Stimulated activated effector memory CD8-positive, alpha-beta T cell treated with anti-CD3 and anti-CD28 coated beads, Interleukin-12 subunit alpha, Interleukin-12 subunit beta, amount 100 ng/mL, for 72 hours (primary cell): ENCODE measurements at places on chromosomes 7 and 10.

DNA sequence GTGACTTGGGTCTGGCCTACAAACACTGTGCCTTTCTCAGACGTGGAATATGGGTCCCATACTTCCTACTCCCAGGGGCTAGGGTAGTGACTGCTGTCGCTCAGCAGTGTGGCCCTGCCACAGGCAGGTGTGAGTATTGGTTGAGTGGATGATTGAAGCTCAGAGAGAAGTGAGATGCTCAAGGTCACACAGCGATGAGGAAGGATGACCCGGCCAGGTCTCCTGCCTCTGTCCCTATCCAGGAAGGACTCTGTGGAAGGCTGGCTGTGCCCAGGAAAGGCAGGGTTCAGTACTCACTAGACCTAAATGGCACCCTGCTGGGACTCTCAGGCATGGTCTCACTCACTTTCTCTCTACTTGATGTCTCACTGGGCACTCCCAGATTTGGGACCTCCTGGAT, 2.8 kb downstream of the PRF1 start:
- DNase-seq = peak; percentile 48

GRCh38 chr10:100433253-100434240, 29.3 kb upstream of the WNT8B start:
- peak; percentile 96 for DNase-seq

DNA sequence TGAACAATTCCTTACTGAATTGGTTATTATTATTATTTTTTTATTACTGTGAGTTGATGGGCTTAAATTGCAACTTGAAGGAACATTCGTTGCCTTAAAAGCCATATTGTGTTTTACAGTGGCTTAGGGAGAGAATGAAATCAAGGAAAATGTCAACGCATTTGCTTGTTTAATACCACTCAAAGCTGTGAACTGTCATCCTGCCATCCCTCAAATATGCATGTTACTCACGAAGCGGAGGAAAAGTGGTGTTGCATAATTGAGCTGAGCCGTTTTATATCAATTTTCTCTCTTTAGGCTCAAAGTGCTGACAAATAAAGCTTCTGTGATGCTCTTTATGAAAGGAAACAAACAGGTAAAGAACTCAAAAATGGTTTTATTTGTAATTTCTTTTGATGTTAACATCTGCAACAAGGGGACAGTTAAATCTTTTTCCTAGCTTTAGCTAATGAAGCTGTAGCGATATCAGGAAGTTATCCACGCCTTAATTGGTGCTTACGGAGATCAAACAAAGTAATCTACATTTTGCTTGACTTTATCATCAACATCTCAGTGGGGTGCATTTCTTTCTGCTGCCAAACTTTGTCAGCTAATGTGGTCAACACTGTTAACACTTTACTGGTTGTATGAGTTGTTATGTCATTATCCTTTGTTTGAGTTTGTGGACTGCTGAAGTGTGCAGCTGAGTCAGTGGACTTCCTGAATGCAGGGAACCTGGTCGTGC, 33.1 kb downstream of the GLRX3 start:
- no peak for DNase-seq

GRCh38 chr10:130757821-130758489, 553.6 kb downstream of the TCERG1L start:
- DNase-seq = no peak

- DNase-seq = no peak
These were observed 271.3 kb downstream of the FGFR2 start for GRCh38 chr10:121326905-121327304.

DNA sequence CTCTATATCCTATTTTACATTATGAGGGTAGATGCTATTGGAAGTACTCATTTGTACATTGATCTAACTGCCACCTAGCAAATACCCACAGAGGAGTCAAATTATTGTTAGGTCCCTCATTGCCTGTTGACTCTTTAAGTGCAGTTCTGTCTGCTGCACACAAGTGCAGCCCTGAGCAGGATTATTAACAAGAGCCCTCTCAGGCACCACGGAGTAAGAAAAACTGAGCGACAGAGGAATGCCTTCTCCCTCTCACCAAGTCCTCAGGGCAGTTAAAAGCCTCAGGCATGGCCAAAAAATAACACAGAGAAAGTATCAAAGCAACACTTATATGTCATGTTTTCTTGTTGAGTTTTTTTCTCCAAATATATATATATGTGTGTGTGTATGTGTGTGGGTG, 340.0 kb upstream of the NRG3 start:
- DNase-seq = no peak

DNA sequence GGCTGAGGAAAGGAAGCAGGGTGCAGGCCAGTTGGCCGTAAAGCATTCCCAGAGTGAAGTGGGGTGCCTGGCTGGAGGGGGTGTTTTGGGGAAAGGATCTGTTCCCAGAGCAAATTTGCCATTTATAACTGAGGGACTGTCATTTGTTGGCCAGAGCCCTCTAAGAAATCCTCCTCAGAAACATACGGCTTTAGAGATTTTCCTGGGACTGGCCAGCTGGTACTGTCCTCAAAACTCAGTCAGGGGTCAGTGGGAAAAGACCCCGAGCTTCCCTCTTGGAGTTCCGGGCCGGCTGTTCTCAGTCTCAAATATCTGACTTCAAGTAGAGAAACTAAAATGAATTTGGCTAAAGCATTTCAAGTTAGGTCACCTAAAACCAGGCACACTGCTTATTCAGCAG, 55.9 kb downstream of the ETV1 start:
- DNase-seq = no peak

- DNase-seq = no peak
These were observed 988.6 kb downstream of the SORCS1 start for GRCh38 chr10:106175760-106176377.

GRCh38 chr10:125127110-125127509, 33.3 kb downstream of the CTBP2 start:
- DNase-seq = no peak

- no peak for DNase-seq
These were observed 139.1 kb upstream of the NPS start for GRCh38 chr10:127410030-127410429.

DNA sequence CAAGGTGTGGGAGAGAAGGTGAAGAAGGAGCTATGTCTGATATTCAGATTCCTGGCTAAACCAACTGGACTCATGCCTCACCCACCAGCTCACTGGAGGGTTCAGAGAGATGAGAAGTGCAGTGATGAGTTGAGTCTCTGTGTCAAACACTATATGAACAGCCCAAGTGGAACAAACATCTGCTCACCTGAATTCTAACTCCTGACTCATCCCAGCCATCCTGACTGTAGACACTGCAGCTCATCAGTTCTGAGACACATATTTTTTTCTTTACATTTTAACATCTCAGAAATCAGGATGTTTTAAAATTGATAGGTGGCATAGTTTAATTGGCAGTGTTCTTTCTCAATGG, 27.3 kb downstream of the GSDME start:
- no peak for DNase-seq

DNA sequence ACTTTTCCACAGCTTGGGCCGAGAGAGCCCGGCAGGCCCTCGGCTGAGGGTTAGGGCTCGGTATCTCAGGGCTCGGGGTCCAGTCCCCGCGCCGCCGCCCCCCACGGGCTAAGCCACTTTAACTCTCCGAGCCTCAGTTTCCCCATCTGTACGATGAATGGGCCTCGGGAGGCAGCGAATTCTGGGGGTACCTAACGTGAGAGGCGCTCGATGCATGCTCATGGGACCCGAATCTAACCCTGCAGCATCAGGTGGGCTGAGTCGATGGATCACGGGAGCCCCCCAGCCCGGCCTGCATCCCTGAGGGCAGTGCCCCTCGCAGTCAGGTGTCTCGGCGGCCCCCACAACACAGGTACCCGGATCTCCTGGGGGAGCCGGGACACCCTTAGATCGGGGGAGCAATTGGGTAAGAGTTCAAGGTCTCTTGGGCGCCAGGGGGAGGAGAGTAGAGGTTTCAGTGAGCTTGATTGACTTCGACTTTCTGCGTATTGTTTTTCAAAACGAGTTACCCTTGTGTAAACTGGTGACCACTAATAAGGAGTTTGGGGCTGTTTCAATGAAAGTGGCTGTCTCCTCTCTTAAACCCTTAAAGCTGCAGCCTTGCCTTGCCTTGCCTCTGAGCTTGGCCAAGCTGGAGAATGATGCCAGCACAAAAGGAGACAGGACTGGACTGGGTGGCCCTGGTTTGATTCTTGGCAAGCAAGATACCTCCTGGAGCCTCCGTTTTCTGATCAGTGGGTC, 631 bp downstream of the POR start:
- peak; percentile 13 for DNase-seq

- DNase-seq = no peak
These were observed 7.9 kb downstream of the ENO4 start for GRCh38 chr10:116857156-116857555.

GRCh38 chr10:79457256-79457785, 11.9 kb upstream of the ZCCHC24 start:
- no peak for DNase-seq

GRCh38 chr7:4744391-4745264, 30.8 kb upstream of the AP5Z1 start:
- DNase-seq = peak; percentile 86

GRCh38 chr10:10977226-10977956, 40.3 kb upstream of the CELF2 start:
- DNase-seq = no peak

DNA sequence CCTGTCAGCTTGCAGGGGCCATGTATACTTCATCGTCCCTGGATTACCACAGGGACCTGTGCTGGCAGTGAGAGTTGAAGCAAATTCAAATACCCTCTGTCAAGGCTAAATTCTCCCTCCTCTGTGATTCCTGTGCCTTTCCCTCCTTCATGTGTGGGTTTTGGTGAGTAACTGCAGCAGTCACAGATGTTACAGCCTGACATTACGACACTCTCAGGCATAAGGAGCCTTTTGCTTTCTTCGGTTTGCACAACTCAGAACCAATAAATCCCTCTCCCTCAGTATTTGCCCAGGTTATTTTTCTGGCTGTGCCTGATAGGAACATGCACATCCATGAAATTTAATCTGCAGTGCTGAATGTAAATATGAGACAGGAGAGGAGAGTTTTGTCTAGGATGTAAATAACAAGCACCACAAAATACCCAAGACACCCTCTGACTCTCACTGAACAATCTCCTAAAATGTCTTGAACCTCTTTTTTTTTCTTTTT, 997.2 kb upstream of the GHITM start:
- no peak for DNase-seq

GRCh38 chr10:13019280-13019679, 17.8 kb upstream of the CCDC3 start:
- no peak for DNase-seq

DNA sequence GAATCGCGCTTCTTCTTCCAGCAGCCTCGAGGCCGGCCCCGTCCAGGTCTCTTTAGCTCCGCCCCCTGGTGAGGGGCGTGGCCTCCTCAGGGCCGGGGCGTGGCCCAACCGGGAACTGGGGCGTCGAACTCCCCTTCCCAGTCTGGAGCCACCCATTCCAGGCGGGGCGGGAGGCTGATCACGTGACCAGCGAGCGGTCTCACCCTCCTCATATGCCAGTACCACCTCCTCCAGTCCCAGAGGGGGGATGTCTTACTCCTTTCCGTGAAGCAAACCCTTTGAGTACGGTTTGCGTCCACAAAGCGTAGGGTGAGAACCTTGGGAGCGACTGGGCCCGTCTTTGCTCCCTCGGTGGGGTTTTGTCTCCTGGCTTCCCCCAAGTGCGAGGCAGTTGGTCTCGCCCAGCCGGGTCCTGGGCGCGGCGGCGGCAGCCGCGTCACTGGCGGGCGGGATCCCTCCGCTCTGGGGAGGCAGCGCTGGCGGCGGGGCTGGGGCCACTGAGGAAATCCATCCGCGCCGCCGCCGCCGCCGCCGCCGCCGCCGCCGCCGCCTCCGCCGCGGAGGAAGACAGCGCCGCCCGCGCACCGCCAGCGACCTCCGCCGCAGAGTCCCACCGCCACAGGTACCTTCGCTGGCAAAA, at the start of gene GNB2:
Gene GNB2, plus strand, starts transcription at position 439 of the 640 bp plus-strand sequence. CDS start 2,526 bp downstream, outside the sequence.
- peak; percentile 100 for DNase-seq

GRCh38 chr7:152683297-152683696, 7.4 kb upstream of the XRCC2 start:
- DNase-seq = no peak

GRCh38 chr7:140542228-140542603, 62.9 kb upstream of the MKRN1 start:
- DNase-seq = no peak

GRCh38 chr10:13773043-13773442, 186.3 kb downstream of the PRPF18 start:
- DNase-seq = no peak

GRCh38 chr7:78862411-78862900, 591.0 kb downstream of the MAGI2 start:
- no peak for DNase-seq

DNA sequence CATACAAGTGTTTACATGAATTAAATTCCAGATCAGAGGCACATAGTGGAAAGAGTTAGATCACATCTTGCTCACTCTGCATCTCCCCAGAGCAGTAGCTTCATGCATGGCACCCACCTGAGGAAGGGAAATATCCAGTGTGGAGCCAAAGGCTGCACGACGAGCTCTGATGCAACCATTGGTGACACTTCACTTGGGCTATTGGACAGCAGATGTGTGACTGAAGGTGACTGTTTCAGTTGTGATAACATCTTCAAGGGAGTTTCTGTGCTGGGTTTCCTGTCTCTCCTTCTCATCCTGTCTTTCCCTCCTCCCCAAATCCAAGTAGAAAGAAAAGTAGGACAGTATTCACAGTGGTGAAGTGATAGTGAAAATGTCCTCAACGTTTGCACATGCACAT, 115.0 kb downstream of the TAF3 start:
- no peak for DNase-seq

- no peak for DNase-seq
These were observed 43.6 kb downstream of the HK1 start for GRCh38 chr10:69321865-69322264.

- no peak for DNase-seq
These were observed 9.0 kb downstream of the NDST2 start for GRCh38 chr10:73802276-73802991.

GRCh38 chr7:127383123-127383835, 9.2 kb downstream of the ZNF800 start:
- DNase-seq = no peak

- DNase-seq = peak; percentile 69
These were observed 76.1 kb upstream of the CPXM2 start for GRCh38 chr10:123967626-123968243.
